ENCODE measurements at places on chromosomes 1 and 21. TPM values are rescaled to one million over a fixed set of nuclear protein-coding genes. Genes with fewer than 3 reads are reported as not detected.

The NBPF6 gene
- total RNA-seq, result not detected

The RXFP4 gene
- total RNA-seq, result not detected

The TEDDM1 gene
- total RNA-seq, result not detected

The SNX7 gene
- total RNA-seq, result not detected

The DNM3 gene
- total RNA-seq, result 5.5 TPM

The NUDT4B gene
- total RNA-seq, result not detected

The IGFN1 gene
- not detected for total RNA-seq

The PLA2G4A gene
- not detected for total RNA-seq

The SPRR2G gene
- not detected for total RNA-seq

The CLEC20A gene
- total RNA-seq, result not detected

The CRYBG2 gene
- 2.3 TPM for total RNA-seq

The COL8A2 gene
- not detected for total RNA-seq

The CRYAA gene
- total RNA-seq, result not detected

The NBPF20 gene
- total RNA-seq, result 9.0 TPM

The SLC9C2 gene
- total RNA-seq, result not detected

The MAB21L3 gene
- total RNA-seq, result not detected

The HPCA gene
- total RNA-seq, result not detected

The HMGCS2 gene
- not detected for total RNA-seq

The CHIA gene
- total RNA-seq, result not detected

The TP73 gene
- total RNA-seq, result not detected

The RIMKLA gene
- not detected for total RNA-seq

The TMEM61 gene
- total RNA-seq, result not detected

The RHOU gene
- total RNA-seq, result 1.6 TPM

The CELA2B gene
- total RNA-seq, result not detected

The S100A6 gene
- total RNA-seq, result 304 TPM

The SPRR2F gene
- not detected for total RNA-seq

The C1orf226 gene
- 0.10 TPM for total RNA-seq

The MROH7 gene
- total RNA-seq, result not detected

The SH2D1B gene
- total RNA-seq, result not detected

The LCE2D gene
- not detected for total RNA-seq

The GPA33 gene
- 21.0 TPM for total RNA-seq

The TFF1 gene
- total RNA-seq, result not detected

The PIP5K1A gene
- total RNA-seq, result 60.3 TPM

The C1orf167 gene
- total RNA-seq, result not detected

The EFHD2 gene
- 93.6 TPM for total RNA-seq
